Activated T-cell treated with anti-CD3 and anti-CD28 coated beads, Interleukin-2, amount 50 U/mL, for 72 hours (primary cell): ENCODE measurements at places on chromosomes 7 and 10.

DNA sequence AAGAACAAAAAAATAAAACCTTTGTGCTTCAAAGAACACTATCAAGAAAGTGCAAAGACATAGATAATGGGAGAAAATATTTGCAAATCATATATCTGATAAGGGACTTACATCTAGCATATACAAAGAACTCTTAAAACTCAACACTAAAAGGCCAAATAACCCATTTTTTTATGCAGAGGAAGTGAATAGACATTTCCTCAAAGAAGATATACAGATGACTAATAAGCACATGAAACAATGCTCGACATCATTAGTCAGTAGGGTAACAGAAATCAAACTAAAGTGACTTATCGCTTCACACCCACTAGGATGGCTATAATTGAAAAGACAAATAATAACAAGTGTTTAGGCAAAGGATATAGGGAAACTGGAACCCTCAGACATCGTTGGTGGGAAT is 78.0 kb downstream of the MALSU1 start:
- no peak for DNase-seq

DNA sequence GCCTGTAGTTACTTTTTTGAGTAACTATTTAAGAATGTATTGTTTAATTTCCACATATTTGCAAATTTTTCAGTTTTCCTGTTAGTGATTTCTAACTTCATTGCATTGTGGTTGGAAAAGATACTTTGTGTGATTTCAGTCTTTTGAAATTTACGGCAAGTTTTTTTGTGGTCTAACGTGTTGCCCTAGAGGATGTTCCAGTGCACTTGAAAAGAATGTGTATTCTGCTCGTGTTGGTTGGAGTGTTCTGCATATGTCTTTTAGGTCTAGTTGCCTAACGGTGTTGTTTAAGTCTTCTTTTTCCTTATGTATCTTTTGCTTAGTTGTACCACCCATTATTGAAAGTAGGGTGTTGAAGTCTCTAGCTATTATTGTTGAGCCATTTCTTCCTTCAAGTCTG is 59.7 kb downstream of the LCOR start:
- DNase-seq = no peak

DNA sequence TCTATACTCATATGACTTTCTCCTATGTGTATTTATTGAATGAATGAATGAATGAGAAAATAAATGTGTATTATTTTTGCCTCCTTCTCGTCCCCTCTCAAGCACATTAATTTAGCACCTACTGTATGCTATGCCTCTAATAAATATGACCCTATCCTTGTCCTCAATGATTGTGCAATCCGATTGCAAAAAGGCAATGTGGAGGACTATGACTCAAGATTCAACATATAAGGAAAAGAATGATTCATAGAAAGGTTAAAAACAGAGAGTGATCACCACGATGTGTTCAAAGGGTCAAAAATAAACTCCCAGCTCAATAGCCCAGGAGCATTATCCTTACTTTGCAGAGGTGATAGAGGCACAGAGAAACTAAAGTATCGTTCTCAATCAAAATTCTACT is 322.8 kb upstream of the SORCS1 start:
- no peak for DNase-seq

DNA sequence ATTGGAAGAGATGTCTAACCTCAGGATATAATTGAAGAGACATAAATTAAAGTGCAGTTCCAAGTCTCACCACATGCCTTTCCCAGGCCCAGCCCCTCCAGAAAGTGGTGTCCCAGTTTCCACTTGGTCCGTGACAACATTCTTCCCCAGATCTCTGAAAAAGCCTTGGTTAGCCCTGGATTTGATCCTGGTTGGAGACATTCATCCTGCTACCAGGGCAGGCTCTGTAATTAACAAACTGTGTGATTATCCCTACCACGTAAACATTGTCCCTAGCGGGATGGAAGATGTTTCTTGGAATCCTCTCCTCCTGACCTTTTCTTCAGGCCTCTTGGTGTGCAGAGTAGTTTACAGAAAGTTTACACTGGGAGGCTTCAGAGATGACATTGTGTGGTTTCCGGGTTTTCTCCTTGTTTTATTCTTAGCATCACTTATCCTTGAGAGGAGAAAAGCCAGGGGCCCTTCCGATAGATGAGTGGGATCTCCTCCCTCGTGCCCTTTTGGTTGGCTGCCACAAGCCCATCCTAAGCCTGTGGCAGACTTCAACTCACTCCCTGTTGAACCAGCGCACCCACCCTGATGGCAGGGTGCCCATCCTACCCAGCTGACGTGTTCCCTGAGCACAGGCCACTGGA is 83.8 kb downstream of the COL13A1 start:
- no peak for DNase-seq

- DNase-seq = no peak
These were observed 515 bp downstream of the FASTK start for GRCh38 chr7:151080067-151080521.

DNA sequence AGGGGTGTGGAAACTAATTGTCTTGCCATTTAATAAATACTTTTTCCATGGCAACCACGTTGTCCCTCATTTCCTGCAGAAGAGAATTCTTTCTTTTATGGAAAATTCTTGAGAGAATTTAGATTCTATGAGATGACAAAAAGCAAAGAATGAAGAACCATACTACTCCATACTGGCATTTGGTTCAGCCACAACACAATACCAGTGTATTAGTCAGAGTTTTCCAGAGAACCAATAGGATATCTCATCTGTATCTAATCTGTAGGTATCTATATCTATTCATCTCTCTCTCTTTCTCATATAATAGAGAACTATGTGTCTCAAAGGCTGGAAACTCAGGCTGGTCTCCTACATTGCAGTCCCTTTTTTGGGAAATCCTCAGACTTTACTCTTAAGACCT is 44.6 kb upstream of the NAMPT start:
- DNase-seq = no peak

DNA sequence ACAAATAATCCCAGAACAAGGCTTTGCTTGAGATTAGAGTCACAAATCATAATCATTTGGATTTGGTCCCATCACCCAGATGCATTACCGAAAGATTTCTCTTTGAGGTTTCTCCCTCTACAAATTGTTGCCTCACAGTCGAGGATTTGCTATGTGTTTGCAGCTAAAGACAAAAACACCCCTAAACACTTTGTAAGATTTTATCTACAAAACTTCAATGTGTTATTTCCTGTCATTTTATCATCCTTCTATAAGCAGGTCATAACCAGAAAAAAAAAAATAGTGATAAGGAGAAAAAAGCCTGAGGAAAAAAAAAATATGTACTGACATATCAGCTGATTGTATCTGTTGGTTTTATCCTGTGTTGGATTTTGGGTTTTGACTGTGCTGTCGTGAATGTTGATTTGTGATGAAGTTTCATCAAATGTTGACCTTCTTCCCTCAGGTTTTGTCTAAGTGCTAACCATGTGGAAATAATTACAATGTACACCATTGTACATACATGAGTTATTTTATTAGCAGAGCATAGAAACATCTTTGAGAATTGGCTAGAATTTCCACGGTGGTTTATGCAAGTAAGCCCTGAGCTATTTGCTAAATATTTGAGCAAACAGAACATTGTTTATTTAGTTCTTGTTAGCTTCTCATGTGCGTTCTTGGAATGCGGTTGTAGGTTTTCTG is 274.4 kb downstream of the NEBL start:
- DNase-seq = no peak

DNA sequence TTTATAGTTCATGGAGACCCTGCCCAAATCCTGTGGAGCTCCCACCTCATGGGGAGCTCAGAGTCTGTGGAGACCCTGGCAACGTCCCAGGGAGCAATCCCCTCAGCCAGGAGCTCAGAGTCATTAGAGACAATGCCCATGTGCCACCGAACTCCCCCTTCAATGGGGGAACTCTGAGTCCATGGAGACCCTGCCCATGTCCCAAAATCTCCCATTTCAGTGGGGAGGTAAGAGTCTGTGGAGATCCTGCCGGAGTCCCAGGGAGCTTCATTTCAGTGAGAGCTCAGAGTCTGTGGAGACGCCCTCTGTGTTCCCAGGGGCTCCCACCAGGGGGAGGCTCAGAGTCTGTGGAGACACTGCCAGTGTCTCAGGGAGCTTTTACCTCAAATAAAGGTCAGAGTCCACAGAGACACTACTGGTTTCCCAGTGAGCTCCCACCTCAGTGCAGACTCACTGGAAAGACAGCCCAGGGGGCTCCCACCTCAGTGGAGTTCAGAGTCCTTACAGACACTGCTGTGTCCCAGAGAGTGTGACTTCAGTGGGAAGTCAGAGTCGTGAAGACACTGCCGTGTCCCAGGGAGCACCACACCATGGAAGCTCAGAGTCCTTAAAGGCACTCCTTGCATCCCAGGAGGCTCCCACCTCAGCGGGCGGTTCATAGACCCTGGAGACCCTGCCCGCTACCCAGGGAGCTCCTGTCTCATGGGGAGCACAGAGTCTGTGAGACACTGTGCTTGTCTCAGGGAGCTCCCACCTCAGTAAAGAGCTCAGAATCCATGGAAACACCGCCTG is 5.0 kb downstream of the MYO1G start:
- DNase-seq = peak; percentile 55

- no peak for DNase-seq
These were observed 9.3 kb upstream of the CLEC5A start for GRCh38 chr7:141956084-141956483.

- DNase-seq = no peak
These were observed 78.8 kb downstream of the DNMBP start for GRCh38 chr10:99930731-99931550.

GRCh38 chr7:151240536-151240935 is 8.0 kb downstream of the SMARCD3 start:
- DNase-seq = no peak

GRCh38 chr10:132138596-132138995 is 48.2 kb upstream of the DPYSL4 start:
- no peak for DNase-seq

DNA sequence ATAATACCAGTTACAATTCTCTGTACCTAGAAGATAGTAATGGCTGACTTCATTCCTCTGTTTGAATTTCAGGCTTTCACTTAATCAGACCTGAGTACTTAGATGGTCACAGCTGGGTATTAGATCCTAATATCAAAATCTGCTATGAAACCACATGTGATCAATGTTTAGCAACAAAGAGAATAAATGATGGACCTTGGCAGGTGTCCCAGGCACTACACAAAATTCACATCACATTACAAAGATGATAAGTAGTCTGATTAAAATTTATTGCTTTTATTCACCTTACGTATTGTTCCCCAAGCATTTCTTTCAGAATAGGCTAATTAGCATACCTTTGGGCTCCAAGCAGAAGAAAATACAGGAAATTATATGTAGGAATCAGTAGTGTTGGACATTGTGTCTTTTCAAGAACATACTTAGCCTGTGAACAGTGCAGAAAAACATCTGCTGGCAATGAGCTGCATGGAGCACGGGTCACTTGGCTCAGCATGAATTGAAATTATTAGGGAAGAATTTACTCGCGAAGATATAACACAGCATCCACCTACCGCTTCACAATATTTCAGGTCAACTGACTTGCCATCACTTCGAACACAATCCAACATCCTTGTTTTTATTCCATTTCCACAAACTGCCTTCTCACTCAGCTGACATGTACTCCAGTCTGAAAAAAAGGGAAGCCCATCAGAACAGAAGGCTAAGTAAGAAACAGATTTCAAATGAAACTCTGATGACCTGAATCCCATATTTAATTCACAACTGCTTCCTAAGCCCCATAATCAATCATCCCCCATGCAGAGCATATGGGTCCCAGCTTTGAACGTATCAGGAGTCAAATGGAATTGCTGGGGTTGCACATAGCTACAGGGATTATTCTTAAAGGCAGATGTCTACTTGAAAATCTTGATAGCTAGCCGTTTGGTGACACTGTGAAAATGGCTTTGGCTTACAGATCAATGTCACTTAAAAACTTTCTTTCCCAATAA is 421.0 kb downstream of the THSD7A start:
- no peak for DNase-seq

- no peak for DNase-seq
These were observed 117.5 kb upstream of the CDK13 start for GRCh38 chr7:39832519-39833085.

GRCh38 chr10:112637901-112638300 is 190.9 kb downstream of the VTI1A start:
- DNase-seq = no peak

DNA sequence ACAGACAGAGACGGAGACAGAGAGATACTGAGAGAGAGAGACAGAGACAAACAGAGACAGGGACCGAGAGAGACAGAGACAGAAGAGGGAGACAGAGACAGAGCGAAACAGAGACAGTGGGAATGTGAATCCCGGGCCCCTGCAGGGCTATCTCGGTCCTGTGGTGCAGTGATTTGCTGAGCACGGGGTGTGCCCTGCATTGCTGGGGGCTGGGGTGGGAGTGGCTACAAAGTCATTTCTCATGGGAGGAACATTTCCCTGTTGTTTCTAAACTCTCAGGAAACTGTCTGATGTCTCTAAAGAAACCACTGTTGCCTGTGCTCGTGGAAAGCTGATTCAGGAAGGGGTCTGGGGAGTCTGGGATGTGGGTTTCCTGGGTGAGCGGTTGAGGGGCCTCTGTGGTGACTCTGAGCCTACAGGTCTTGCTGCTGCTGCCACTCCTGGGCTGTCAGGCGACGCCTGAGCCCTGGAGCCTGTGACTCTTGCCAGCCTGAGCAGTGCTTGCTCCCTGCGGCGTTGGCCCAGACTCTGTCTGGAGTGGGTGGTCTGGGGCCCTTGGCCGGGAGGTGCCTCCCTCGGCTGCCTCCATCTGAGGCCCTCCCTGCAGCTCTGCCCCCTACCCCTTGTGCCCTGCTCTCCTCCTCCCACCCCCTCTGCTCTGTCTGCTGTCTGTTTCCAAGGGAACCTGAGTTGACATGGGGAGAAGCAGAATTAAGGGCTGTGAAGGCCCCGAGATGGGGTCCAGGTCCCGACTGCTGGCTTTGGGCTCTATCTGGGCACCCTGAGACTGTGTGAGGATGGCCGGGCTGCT is 292.0 kb downstream of the WDR37 start:
- no peak for DNase-seq

DNA sequence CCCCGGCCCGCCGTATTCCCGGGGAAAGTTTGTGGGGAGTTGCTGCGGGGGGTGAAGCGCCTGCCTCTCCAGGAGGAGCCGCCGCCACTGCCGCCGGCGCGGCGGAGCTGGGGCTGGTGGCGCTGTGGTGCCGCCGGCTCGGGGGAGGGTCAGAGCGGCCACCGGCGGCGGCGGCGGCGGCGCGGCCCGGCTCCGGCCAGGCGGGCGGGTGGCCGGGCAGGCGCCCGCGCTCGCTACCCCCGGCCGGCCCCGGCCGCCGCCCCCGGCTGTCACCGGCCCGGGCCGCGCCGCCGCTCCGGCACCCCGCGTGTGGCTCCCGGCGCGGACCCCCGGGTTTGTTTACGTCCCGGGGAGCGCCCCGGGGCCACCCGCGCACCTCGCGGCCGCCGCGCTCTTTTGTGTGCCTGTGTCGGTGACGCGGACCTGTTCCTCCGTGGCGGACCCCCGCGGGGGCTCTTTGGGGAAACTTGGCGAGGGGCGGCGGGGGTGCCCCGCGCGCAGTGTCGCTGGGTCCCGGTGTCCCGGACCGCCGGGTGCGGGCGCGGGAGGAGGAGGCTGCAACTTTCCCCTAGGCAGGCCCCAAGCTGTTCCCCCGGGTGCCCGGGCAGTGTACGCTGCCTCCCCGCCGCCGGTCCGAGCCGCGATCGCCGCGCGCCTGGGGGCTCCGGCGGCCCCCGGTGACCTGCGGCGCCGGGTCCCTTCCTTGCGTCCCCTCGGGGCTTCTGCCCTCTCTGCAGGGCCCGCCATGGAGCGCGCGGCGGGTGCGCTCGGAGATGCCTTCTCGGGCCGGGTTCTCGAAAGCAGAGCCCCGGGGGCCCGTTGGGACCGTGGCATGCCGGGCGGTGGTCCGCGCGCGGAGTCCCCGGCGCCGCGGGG is 593 bp upstream of the CUX1 start:
- DNase-seq = peak; percentile 39

- DNase-seq = no peak
These were observed 28.9 kb downstream of the CCM2 start for GRCh38 chr7:45028920-45029344.

- DNase-seq = no peak
These were observed 244.0 kb downstream of the SKAP2 start for GRCh38 chr7:26620352-26620751.
